ENCODE measurements at places on chromosomes 13 and 19. TPM values are rescaled to one million over a fixed set of nuclear protein-coding genes. Genes with fewer than 3 reads are reported as not detected.

PBX4 gene
- 19.4 TPM for total RNA-seq

LYL1 gene
- total RNA-seq, result 74.8 TPM

MCEMP1 gene
- total RNA-seq, result not detected

CGB8 gene
- total RNA-seq, result not detected

ANKLE1 gene
- 7.9 TPM for total RNA-seq

KCNRG gene
- total RNA-seq, result 3.1 TPM

- H3K36me3 ChIP-seq, result no peaks in the 10 kb centered on the region
- H3K27ac ChIP-seq, result no peak within 1 kb of the TSS
- no peak within 1 kb of the TSS for H3K4me3 ChIP-seq
- H3K4me1 ChIP-seq, result peaks cover 27% of the 10 kb centered on the region
- DNase-seq, result no peak
- no peaks in the 10 kb centered on the region for H3K27me3 ChIP-seq
Observed at GRCh38 chr19:35291916-35292315, at the start of gene MAG. MAG (plus strand) TSS chr19:35292161; CDS start chr19:35295409, 3,248 bp downstream.

DNA sequence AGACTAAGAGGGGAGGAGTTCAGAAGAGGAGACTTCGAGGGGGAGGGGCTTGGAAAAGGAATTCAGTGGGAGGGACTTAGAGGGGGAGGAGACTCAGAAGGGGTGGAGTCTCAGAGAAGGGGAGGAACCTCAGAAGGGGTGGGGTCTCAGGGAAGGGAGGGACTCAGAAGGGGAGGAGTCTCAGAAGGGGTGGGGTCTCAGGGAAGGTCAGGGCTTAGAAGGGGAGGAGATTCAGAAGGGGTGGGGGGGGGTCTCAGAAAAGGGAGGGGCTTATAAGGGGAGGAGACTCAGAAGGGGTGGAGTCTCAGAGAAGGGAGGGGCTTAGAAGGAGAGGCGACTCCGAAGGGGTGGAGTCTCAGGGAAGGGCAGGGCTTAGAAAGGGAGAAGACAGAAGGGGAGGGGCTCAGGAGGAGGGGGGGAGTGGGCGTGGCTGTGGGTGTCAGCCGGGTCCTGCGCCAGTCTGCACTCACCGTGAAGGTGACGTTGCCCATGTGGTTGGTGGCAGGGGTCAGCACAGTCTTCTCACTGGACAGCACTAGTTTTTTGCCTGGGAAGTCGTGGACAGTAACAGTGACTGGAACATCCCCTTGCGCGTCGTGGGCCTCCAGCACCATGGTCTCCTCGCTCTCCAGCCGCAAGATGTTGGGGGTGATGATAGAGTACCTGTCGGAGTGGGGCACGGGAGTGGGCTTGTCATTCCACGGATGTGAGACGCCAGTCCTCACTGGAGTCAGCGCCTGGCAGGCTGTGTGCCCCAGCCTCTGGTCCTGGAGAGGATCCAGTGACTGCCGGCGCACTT lies 1.5 kb downstream of the C3 start:
- peaks cover 33% of the 10 kb centered on the region for H3K4me1 ChIP-seq
- H3K4me3 ChIP-seq, result no peak overlapping the region
- H3K27ac ChIP-seq, result no peak overlapping the region
- DNase-seq, result no peak
- H3K36me3 ChIP-seq, result no peaks in the 10 kb centered on the region

DNA sequence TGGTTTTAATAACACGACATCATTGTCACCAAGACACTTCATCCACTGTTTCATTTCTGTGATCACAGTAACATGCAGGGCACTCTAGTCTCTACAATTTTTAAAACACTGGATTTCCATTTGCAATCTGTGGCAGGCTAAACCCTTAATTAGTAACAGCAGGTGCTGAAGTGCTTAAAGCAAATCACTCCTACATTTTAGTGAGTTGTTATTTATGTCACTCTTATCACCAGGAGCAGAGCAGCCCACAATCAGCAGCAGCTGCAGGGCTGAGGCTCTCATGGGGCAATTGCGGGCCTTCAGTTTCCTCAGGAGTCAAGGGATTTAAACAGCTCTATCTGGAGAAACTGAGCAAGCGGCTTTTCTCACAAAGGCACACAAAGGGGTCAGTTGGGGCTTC lies 1.6 kb downstream of the SOHLH2 start:
- no peaks in the 10 kb centered on the region for H3K4me1 ChIP-seq
- DNase-seq, result no peak
- no peak overlapping the region for H3K4me3 ChIP-seq
- no peak overlapping the region for H3K27ac ChIP-seq
- H3K36me3 ChIP-seq, result no peaks in the 10 kb centered on the region
- no peaks in the 10 kb centered on the region for H3K27me3 ChIP-seq

DNA sequence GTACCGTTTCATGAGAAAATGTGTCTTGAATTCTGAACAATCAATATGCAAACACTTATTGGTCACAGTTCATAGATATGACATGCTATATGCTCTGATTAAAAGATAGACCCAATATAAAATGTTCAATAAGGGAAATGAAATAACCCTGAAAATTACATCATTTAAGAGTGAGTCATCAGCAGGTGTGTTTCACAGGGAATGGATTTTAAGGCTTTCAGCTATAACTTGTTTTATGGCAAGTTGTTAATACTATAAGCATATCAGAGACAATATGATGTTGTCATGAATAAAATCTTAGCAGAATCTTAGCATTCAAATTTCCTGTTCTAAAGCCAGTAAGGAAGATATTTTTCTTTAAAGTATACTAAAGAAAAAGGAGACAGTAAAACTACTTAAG lies 483.4 kb upstream of the PCDH9 start:
- no peaks in the 10 kb centered on the region for H3K36me3 ChIP-seq
- no peaks in the 10 kb centered on the region for H3K27me3 ChIP-seq
- H3K27ac ChIP-seq, result no peak overlapping the region
- no peak overlapping the region for H3K4me3 ChIP-seq

- peaks cover 20% of the 10 kb centered on the region for H3K27me3 ChIP-seq
- DNase-seq, result no peak
- no peak overlapping the region for H3K4me3 ChIP-seq
- no peaks in the 10 kb centered on the region for H3K36me3 ChIP-seq
- H3K4me1 ChIP-seq, result no peaks in the 10 kb centered on the region
Observed at GRCh38 chr19:51185868-51186215, 39.0 kb upstream of the CD33 start.

DNA sequence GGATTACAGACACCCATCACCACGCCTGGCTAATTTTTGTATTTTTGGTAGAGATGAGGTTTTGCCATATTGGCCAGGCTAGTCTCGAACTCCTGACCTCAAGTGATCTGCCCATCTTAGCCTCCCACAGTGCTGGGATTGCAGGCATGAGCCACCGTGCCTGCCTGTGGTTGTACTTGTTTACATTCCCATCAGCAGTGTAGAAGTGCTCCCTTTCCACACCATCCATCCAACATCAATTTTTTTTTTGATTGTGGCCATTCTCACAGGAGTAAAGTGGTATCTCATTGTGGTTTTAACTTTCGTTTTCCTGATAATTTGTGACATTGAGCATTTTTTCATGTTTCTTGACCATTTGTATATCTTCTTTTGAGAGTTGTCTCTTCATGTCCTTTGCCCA lies 1019.4 kb upstream of the SLC10A2 start:
- no peak for DNase-seq
- H3K4me1 ChIP-seq, result no peaks in the 10 kb centered on the region

DNA sequence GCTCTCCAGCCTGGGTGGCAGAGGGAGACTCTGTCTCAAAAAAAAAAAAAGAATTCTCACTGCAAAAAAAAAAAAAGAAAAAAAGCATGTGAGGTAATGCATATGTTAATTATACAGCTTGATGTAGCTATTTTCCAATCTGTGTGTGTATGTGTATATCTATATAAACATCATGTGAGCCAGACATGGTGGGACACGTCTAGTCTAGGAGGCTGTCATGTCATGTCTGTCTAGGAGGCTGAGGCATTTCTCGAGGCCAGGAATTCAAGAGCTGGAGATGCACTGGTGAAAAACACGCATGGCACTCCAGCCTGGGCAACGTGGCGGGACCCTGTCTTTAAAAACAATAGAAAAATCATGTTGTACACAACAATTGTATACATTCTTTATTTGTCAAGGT lies 6.9 kb upstream of the SBK3 start:
- H3K36me3 ChIP-seq, result no peaks in the 10 kb centered on the region
- peaks cover 2% of the 10 kb centered on the region for H3K4me1 ChIP-seq
- H3K27me3 ChIP-seq, result peaks cover 25% of the 10 kb centered on the region
- DNase-seq, result no peak
- H3K27ac ChIP-seq, result no peak overlapping the region

- no peak overlapping the region for H3K4me3 ChIP-seq
- no peaks in the 10 kb centered on the region for H3K27me3 ChIP-seq
- H3K4me1 ChIP-seq, result peaks cover 54% of the 10 kb centered on the region
- peaks cover 20% of the 10 kb centered on the region for H3K36me3 ChIP-seq
Observed at GRCh38 chr13:114114006-114114640, 18.3 kb downstream of the RASA3 start.

DNA sequence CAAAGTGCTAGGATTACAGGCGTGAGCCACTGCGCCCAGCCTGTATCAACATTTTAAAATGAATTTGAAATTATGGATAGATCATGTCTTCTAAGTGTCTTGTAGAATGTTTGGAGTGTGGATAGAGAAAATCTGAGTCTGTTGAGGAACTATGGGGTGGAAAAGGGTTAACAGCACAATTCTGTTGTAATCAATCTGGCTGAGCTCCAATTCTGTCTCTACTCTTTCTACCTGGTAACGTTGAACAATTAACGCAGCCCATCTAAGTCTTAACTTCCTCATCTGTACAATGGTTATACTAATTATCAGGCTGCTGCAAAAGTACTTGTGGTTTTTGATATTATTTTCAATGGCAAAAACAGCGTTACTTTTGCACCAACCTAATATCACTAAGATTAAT lies 4.1 kb downstream of the FPR2 start:
- DNase-seq, result no peak
- no peak overlapping the region for H3K27ac ChIP-seq
- peaks cover 43% of the 10 kb centered on the region for H3K27me3 ChIP-seq

- H3K27ac ChIP-seq, result no peak overlapping the region
- peaks cover 12% of the 10 kb centered on the region for H3K27me3 ChIP-seq
- DNase-seq, result no peak
- H3K4me3 ChIP-seq, result no peak overlapping the region
- peaks cover 4% of the 10 kb centered on the region for H3K4me1 ChIP-seq
Observed at GRCh38 chr13:98410612-98411011, 166.3 kb downstream of the STK24 start.

GRCh38 chr19:791007-791566 lies 6.2 kb upstream of the PTBP1 start:
- no peak overlapping the region for H3K27ac ChIP-seq
- H3K4me3 ChIP-seq, result no peak overlapping the region
- H3K4me1 ChIP-seq, result no peaks in the 10 kb centered on the region
- H3K27me3 ChIP-seq, result peaks cover 12% of the 10 kb centered on the region

- DNase-seq, result no peak
- H3K27me3 ChIP-seq, result no peaks in the 10 kb centered on the region
- H3K36me3 ChIP-seq, result no peaks in the 10 kb centered on the region
- no peak overlapping the region for H3K27ac ChIP-seq
- H3K4me1 ChIP-seq, result no peaks in the 10 kb centered on the region
Observed at GRCh38 chr19:30888937-30889336, 460.3 kb downstream of the TSHZ3 start.
